ENCODE measurements at places on chromosomes 16 and 17.

- DNase-seq, result no peak
Measured at GRCh38 chr16:88634994-88635670, 3.2 kb upstream of the IL17C start.

GRCh38 chr17:14152721-14153120 is 83.4 kb downstream of the COX10 start:
- no peak for DNase-seq

DNA sequence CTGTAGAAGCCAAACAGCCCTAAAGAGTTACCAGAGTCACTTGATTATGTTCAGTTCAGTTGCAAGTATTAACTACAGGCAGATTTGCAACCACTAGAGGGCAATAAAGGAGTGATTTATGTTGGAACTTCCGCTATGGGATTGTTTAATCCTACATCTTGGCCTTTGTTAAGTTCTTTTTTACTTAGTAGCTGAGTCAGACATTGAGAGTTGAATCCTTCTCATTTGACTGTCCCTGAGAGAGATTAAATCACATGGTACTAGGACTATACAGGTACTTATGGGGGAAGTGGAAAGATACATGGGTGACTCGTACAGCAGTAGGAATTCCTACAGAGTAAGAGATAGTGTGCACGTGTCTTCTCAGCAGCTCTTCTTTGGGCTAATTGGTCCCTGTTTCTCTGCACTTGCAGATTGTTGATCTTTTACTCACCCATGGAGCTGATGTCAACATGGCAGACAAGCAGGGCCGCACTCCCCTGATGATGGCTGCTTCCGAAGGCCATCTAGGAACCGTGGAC is 40.3 kb downstream of the CYB561 start:
- no peak for DNase-seq

DNA sequence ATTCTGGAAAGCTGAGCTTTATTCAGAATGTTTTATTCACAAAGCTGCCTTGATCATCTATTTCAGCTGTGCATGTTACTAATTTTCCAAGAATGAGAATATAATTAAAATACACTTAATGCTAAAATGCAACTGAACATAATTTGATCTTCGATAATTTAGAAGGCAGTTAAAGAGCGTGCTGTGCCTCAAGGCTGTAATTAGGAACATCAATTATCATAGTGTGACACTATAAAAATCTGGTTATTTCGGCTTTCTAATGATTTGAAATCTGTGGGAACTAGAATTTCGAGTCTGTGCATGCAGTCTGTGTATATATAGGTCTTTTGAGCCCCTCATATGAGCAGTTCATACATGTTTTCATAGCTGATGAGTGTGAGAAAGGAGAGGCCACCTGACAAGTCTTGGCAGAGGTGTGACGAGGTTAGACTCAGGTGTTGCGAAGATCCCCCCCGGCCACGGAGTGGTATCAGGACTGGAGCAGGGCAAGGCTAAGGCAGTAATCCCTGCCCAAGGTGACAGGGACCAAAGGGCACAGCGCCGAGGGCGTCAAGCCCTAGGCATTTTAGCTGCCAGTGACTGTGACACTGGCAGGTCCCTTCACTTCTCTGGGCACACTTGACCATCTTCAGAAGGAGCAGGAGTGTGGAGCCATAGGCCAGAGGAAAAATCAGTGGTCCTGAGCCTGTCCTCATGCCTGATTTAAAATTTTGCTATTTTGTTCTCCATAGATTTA is 328.5 kb downstream of the SNX29 start:
- DNase-seq, result no peak

GRCh38 chr16:3832668-3833067 is 47.8 kb downstream of the CREBBP start:
- no peak for DNase-seq

- DNase-seq, result no peak
Measured at GRCh38 chr16:51607201-51607651, 456.2 kb upstream of the SALL1 start.

DNA sequence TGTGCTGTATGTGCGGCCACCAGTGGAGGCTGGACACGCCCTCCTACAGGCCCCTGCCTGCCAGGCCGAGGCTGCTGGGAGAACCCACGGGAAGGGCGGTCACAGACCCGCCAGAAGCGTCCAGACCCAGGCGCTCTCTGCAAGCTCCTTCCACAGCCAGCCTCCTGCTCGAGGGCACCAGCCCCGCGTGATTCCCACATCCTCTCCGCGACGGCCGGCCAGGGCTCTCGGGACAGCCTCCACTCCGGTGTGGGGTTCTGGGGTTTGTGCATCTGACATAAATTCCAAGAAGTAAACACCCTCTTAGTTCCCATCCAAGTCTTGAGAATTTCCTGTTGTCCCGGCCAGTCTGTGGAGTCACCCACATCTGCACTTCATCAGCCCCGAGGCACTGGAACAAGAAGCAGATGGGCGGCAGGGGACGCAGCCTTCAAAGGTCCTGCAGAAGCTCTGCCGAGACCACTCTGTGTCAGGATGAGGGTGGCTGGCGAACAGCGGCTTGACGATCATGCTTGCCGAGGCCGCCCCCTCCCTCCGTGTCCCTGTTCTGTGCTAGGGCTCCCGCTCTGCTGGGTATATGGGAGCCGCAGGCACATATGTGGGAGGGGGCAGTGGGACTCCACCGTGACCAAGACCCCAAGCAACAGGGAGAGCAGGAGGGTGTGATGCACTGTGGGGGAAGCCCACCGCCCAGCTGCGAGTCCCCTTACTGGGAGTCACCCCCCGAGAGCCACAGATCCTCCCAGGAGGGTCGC is 2.4 kb upstream of the TMEM204 start:
- no peak for DNase-seq

GRCh38 chr17:48952904-48953303 is 8.3 kb upstream of the SNF8 start:
- no peak for DNase-seq

GRCh38 chr17:68908045-68908444 is 47.1 kb downstream of the ABCA8 start:
- no peak for DNase-seq

DNA sequence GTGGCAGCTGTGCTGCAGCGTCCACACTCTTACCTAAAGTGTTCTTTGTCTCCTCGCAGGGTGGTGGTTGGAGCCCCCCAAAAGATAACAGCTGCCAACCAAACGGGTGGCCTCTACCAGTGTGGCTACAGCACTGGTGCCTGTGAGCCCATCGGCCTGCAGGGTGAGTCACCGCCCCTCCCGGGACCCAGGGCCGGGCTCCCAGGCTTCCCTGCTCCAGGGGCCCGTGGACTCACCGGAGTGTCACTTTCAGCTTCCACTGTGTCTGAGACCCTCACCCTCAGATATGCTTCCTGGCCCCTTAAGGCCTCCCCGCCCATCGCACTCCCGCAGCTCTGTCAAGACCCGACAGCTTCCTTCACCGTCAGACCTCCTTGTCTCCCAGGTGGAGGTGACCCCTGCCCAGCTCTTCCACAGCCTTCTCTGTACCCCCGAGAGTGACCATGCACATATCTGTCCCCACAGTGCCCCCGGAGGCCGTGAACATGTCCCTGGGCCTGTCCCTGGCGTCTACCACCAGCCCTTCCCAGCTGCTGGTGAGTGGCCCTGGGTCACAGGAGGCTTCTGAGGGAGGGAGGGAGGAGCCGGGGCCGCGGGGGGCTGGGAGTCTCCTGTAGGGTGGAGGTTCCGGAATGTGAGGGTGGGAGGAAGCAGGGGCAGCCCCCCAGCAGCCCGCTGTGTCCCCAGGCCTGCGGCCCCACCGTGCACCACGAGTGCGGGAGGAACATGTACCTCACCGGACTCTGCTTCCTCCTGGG is 1.8 kb downstream of the ITGAX start:
- DNase-seq, result no peak

DNA sequence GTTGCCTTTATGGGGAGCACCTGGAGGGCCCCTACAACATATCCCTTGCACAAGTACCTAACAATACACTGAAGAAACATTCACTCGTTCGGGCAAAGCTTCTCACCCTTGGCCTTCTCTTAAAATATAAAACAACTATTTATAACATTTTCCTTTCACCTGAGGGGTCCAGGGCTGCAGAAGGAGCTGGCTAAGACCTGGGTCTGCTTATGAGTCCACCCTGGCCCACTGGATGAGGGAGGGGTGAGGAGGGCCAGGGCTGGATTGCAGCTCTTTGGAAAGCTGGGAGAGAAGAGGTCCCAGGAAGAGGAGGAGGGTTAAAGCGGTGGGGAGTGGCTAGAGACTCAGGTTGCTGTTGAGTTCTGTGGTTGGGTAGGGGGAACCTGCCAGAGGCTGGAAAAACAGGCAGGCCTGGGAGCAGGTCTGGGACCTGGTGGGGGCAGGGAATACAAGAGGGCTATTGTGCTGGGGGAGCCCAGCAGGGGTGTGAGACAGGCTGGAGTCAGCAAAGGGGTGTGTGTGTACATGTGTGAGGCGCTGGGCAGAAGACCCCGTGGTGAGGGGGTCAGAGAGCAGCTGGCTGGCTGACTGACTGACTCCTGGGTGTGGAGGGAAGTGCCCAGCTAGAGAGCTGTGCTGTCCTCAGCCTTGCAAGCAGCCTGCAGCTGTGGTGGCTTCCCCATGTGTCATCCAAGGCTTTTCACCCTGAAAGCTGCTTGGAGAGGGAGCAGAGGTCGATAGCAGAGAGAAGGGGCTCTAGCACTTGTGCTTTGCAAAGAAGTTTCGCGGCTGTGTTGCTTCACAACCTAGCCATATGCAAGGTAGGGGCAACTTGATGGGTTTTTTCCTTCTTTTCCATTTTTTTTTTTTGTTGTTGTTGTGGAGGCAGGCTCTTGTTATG is 10.2 kb upstream of the MRC2 start:
- DNase-seq, result no peak

DNA sequence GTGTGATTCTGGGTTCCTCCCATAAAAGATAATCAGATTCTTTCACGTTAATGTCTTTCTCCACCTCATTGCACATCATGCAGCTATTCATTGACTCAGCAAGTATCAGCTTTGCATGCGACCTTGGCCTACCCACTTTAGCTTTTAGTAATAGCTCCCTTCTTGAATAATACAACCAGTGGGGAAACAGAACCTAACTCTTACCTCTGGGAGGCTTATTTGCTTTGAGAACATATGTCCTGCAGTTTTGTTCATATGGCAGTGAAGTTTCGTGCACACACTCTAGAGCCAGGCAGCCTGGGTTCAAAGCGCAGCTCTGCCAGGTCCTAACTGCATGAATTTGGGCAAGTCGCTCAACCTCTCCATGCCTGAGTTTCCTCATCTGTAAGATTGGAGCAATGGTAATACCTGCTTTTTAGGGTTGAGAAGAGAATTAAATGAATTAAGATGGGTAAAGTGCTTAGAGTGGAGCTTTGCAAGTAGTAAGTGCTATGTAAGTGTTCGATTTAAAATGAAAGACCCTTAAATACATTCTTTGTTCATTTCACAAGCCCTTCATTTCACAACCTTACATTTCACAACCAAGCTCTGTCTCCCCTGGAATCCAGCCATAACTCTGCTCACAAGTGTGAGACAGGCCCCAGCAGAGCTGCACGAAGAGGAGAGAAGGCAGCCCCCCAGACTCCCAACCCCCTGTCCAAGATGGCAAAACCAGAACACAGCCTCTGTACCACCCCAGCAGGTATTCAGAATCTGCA is 29.3 kb downstream of the MAPT start:
- no peak for DNase-seq

GRCh38 chr16:76387994-76388393 is 110.8 kb downstream of the CNTNAP4 start:
- DNase-seq, result no peak

DNA sequence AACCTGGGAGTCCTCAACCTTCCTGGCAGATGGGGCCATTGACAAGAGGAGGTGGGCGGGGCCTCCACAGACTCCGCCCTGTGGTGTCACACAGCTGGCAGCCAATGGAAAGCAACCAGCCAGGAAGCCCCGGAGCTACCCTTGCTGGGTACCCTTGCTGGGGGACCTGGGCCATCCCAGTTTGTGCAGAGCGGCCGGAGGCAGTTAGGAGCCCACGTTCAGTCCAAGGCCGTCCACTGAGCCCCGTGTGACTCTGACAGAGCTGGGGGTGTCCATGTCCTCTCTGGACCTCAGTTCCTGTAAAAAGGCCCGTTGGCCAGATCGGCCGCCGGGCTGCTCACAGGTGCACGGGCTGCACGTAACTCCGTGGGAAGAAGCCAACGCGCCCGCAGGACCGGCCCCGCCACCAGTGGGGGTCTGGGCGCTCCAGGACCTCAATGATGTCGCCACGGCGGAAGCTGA is 17.1 kb upstream of the FAM83G start:
- DNase-seq, result no peak

DNA sequence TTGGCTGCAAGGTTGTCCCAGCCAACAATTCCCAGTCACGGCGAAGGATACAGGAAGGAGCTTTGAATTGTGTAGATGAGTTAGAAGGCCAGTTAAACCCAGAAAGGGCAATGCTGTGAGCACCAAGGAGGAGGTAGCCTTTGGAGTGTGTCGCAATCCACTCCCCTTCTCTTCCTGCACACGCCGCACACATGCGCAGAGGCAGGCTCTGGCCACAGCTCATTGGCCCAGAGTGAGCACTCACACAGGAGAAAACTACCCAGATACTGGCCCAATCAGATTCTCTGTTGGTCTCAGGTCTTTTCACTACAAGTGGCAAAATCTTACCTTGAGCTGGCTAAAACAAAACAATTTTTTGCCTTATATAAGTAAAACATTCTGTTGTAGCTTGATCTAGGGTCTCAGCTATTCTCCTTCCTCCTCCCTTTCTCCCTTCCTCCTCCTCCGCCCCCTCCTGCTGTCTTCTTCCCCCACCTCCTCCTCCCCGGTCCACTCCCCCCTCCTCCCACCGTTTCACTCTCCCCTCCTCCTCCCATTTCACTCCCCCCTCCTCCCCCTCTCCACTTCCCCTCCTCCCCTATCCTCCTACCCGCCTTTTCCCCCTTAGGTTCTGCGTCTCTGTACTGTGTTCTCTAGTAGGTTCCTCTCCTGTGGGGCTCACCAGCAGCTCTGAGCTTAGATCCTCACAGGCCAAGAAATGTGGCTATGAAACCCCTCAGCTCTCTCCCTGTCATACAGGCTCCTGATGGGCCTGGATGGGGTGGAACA is 344.9 kb downstream of the CPPED1 start:
- DNase-seq, result no peak

DNA sequence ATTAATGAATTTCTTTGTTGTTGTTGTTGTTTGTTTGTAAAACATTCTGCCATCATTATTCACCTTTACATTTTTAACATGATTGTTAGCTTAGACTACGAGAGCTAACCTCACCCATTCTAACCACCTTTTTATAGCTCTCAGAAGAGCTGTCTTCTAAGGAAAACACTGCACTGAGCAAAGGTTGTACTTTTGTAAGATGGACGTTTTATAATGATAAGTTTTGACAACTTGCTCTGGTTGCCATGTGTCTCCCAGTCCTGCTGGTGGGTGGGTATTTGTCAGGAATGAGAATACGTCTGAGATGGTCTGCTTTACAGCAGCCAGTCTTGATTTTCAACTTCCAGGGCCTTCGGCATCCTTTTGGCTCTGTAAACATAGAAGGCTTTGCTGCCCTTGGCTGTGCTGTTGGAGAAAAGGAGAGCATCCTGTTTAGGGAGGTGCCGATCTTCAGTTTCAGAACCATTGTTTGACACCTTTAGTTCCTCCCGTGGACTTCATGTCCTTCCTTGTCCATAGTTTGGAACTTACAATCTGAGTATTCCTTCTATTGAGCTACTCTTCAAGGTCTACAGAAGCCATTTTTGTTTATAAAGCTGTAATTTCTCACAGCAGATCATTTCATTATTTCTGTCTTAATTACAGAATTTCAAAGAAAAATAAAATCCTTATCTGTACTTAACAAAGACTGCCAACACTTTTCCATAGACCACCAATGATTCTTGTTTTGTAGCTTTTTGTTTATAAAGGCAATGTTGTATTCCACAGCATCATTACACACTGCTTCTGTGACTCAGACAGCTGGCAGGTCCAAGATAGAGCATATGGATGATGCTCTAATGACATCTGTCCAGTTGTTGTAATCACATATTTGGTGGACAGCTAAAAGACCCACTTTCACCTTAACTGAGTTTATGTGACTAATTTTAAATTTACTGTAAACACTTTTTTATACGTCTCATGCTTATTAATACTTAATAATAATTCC is 270.1 kb upstream of the TBX2 start:
- DNase-seq, result no peak

Measured in cerebellar nuclear complex (tissue), 1 donor.